ENCODE measurements at places on chromosomes 4 and X.

- DNase-seq = no peak
These were observed 8.4 kb downstream of the HAND2 start for GRCh38 chr4:173521467-173522159.

DNA sequence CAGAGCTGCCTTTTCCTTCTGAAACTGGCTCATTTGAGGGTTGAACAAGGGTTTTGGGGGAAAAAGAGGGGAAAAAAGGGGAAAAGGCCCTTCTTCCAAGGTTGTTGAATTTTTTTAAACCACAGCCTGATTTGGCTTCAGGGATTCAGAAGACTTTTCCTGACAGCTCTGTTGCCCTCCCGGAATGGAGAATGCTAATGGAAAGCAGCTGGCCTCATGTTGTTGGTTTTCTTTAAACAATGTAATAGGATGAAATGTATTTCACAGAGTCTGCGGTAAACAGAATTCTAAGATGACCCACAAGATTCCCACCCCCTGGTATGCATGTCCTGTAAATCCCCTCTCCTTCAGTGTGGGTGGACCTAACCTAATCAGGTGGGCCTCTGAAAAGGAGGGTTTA is 3.3 kb upstream of the KIAA1210 start:
- no peak for DNase-seq

DNA sequence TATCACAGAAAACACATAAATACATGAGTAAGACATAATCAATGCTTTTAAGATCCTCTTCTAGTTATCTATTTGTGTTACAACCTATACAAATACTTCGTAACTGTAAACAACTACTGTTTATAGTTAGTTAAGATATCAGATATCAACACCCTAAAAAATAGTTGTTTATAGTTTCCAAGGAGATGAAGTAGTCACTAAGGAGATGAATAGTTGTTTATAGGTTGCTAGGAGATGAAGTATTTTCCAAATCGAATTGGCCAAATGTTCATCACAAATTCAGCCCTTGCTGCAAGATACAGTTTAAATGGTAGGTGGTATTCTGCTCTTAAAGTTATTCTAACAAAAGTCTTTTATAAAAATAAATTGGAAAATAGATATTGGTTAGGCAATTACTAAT is 618.2 kb upstream of the PCDH10 start:
- DNase-seq = no peak

DNA sequence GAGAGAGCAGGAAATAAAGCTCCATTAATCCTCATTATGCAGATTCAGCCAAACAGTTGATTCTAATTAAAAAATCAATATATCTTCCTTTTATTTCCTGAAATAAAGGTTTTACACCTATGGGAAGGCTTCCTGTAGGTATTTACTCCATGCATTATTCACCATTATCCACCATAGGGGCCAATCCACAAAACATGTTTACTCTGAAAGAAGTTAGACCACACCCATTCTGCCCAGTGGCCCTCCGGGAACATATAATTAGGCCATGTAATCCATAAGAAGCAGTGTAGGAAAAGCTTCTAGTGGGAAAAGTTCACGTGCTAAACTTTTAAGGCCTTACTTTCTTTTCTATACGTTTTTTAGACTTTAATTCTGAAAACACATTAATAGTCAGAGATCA is 57.7 kb downstream of the SAT1 start:
- DNase-seq = no peak

DNA sequence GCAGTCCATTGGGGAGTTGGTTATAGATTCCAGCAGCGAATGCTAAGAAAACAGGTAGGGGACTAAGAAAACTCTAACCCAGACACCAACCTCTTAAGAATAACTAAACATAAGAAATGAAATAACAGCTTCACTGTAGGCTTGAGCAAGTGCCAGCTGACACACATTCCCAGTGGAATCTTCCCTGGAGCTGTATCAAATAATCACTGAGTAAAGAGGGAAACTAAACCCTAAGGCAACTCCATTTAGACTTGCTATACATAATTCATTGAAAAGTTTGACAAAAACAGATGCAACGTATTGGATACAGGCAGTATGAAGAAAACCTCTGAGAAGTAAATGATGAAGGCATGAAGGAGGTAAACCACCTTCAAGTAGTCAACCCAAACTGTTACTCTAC is 293.5 kb downstream of the OPHN1 start:
- no peak for DNase-seq

- DNase-seq = no peak
These were observed 148.3 kb downstream of the BANK1 start for GRCh38 chr4:101938836-101939235.

GRCh38 chrX:14173873-14174272 is 144.2 kb upstream of the GEMIN8 start:
- no peak for DNase-seq

DNA sequence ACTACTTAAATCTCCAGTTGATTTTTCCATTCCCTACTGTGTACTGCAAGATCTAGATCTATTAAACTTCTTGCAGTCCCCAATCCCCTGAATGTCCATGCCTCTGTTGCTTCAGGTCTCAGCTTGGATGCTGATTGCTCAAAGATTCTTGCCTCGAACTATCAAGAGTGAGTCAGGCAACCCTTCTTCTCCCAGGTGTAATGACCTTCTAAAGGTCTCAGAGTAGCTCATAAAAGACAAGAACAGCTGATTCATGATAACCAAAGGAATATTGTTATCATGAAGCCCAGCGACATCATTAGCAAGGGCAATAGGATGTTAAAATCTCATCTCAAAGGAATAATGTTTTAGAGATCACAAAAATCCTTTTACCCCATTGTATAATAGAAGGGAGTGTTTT is 6.8 kb upstream of the FABP2 start:
- DNase-seq = no peak

- no peak for DNase-seq
These were observed 4.9 kb upstream of the CTBP1 start for GRCh38 chr4:1253831-1254230.

DNA sequence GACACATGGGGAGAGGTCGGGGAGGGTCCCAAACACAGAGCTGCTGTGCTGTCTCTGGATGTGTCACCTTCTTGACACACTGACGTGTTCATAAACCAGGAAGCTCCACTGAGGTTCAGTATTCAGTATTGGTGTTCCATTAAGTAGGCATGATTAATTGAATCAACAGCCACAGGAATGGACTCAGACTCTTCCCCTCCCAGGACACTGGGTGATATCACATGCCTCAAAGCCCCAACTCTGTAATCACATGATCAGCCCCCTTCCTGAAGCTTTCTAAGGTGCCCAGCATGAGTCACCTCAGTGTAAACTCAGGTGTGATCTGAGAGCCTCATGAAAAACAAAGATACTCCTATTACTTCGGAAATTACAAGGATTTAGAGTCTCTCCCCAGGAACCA is 21.1 kb upstream of the HNRNPD start:
- no peak for DNase-seq

DNA sequence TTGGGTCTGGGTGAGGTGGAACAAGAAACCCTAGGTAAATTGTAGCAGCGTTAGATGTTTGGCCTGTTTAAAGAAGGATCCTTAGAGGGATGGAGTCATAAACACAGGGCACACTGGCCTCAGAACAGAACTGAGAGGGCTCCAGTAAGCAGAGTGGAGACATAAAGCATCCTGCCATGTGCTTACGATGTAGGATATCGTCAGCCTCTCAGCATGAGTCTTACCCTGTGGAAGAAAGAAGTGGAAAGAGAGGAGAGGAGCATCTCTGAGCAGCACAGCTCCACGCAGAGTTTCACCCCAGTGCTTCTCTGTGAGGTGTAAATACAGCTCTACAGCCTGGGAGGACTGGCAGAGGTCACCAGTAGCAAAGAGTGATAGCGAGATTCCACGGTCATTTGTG is 27.8 kb upstream of the SORBS2 start:
- no peak for DNase-seq

DNA sequence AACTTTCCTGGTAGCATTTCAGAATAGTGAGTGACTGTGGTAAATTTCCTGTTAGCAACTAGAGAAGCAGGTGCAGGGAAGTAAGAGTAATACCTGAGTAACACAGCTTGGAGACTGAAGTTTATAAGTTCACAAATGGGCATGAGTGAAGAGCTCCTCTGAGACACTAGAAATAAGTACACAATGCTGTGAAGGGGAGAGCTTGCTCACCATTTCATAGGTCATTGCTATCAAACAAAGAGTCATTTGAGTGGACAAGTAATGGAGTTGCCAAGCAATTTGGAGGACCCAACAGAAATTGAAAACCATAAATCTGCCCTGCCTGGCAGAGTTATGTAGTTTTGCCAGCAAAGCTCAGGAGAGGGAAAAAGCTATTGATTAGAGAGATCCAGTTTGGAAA is 523.6 kb downstream of the TRAM1L1 start:
- DNase-seq = no peak

Data from esophagus squamous epithelium (tissue), 5 donors.